ENCODE measurements at places on chromosomes 4 and X.

DNA sequence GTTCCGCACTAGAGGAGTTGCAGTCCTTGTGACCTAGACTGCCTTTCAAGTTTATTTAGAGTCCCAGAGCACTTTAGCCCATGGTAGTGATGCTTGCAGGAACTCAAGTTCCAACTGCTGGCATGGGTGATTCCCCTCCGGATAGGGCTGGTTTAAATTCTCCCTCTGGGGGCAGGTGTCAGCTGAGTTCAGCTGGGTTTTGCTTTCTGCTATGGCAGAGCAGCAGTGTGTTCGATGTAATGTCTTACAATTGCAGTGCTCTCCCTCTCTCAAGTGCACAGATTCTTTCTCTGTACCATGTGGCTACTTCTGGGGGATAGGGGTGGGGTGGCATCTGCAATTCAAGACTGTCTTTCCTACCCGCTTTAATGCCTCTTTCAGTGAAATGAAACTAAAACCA lies 164.8 kb upstream of the ZIC3 start:
- DNase-seq = no peak

GRCh38 chrX:118948270-118948669 lies 26.1 kb upstream of the LONRF3 start:
- DNase-seq = no peak

DNA sequence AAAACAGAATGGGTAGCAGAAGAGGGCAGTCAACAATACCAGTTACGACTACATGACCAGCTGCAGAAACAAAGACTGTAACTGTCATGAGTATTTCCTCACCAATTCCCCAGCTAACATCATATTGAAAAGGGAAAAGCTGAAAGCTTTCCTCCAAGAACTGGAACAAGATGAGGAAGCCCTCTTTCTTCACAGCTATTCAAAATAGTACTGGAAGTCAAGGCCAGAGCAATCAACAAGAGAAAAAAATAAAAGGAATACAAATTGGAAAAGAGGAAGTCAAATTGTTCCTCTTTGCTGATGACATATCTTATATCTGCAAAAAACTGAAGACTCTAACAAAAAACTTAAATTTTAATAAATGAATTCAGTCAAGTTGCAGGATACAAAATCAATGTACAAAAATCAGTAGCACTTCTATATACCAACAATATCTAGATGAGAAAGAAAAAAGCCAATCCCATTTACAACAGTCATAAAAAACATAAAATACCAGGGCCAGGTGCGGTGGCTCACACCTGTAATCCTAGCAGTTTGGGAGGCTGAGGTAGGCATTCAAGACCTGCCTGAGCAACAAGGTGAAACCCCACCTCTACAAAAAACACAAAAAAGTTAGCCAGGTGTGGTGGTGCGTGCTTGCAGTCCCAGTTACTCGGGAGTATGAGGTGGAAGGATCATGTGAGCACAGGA lies 125.4 kb downstream of the ATP8A1 start:
- DNase-seq = no peak

GRCh38 chr4:74018771-74019170 lies 19.7 kb downstream of the CXCL3 start:
- no peak for DNase-seq

GRCh38 chr4:173159791-173160190 lies 8.8 kb upstream of the GALNT7 start:
- DNase-seq = no peak

DNA sequence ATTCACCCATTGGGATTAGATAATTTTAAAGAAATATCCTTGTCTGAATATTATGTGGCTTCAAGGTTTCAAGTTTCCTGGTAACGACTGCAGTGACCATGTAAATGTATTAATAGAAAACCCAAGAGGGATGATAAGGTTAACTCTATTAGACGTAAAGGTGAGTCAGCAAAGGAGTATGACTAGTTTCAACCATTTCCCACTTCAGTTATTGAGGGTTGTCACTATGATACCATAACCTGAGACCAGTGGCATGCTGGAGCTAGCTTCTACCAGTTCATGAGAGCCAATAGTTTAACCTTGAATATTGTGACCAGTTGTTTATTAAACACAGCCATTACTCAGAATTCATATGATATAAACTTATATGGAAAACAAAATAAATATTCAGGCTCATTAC lies 270.1 kb downstream of the TMA16 start:
- DNase-seq = no peak

GRCh38 chr4:100849319-100849718 lies 331.5 kb upstream of the EMCN start:
- no peak for DNase-seq

DNA sequence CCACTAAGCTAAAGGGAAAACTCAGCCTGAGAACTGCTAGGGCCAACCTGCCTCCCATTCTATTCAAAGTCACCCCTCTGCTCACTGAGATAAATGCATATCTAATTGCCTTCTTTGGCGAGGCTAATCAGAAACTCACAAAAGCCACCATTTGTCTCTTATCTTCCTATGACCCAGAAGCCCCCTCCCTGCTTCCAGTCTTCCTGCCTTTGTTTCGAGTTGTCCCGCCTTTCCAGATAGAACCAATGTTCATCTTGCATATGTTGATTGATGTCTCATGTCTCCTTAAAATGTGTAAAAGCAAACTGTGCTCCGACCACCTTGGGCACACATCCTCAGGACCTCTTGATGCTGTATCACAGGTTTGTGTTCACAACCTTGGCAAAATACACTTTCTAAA lies 459.8 kb downstream of the FSTL5 start:
- DNase-seq = no peak

DNA sequence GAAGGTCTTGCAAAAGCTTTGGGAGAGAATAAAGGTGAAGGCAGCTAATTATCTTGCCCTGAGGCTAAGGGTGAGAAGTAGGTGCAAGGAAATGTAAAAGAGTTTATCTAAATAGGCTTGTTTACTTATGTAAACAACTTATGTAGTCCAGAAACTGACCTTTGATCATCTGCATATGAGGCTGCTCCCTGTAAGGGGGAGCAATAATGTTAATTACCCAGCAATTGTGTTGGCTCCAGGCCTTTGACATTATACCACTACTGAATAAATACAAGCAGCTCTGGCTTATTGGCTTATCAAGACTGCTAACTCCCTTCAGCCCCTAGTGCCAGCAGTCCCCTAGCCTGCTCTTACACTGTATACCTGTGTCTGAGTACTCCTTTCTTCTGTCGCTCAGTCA lies 303.7 kb upstream of the GNPDA2 start:
- DNase-seq = no peak

Measured in CD4-positive, alpha-beta T cell treated with Interleukin-21 for 1 hour (primary cell).